Sciatic nerve (tissue), 2 donors: ENCODE measurements at places on chromosomes 5 and 9. TPM values are rescaled to one million over a fixed set of nuclear protein-coding genes. Genes with fewer than 3 reads are reported as not detected.

DNA sequence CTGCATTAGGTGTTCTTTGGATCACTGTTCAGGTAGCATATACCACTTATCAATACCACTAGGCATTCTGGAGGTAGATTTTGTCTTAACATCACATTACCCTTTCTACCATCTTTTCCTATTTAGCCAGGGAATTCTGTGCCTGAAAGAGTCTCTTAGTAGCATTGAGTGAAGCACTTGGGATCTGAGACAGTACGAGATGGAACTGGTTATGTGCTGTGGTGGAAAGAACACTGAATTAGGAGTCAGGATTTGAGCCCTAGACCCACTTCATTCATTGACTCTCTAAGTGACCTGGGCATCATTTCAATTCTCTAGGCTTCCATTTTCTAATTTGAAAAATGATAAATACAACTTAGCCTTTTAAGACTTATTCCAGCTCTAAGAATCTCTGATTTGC is 291.1 kb downstream of the DMAC1 start:
- DNase-seq, result no peak

GRCh38 chr5:59704936-59705335 is 188.6 kb downstream of the PDE4D start:
- no peak for DNase-seq

GRCh38 chr5:71910741-71911140 is 191.7 kb downstream of the CARTPT start:
- DNase-seq, result no peak

- DNase-seq, result no peak
Observed at GRCh38 chr5:55853818-55854217, 2.7 kb downstream of the IL31RA start.

GRCh38 chr5:109652096-109652495 is 37.6 kb upstream of the MAN2A1 start:
- no peak for DNase-seq

DNA sequence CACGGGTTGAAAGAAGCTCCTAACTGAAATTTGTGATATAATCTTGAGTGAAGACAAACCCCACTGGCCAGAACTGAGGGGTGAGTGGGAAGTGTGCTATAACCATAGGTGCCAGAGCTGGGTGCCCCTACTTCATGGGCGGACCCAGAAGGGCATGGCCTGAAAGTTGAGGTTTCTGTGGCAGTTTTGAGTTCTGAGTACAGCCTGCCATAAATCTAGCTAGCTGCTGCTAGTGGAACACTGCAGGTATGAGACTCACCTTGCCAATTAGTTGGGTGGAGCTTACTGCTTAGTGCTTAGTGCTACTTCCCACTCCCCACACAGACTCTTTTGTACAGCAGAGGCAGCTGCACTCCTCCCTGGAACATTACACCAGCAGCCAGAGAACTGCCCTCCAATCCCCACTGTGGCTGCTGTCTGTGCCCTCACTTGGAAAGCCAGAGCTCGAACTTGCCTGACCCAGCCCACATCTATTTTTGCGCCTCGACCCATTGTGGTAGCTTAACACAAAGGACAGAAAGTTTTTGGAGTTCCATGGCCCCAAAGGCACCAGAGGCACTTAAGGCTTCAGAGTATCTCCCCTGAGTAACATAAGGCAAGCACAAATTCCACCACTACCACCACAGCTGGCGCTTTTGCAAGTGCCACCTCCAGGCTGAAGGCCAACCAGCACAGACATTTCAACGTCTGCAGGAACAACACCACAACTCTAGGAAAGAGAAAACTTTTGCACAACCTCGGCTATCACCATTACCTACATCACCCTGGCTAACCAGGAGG is 27.1 kb upstream of the PTGER4 start:
- DNase-seq, result no peak

DNA sequence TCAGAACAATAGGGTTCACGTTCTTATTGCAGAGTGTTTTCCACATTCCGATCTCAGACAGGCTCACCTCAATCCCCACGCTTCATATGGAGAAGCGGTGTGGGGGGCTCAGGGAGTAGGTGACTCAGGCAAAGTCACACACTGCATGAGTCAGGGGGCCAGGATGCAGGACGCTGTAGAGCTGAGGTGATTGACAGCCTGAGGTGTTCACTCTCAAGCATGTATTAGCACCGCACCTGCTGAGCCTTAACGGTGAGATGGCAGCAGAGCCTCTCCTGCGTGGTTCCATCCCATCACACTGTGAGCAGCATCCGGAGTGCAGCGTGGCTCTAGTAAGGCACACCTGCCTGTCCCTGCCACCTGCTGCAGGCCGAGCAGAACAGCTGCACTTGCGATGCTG is 194.0 kb downstream of the IRX2 start:
- no peak for DNase-seq

DNA sequence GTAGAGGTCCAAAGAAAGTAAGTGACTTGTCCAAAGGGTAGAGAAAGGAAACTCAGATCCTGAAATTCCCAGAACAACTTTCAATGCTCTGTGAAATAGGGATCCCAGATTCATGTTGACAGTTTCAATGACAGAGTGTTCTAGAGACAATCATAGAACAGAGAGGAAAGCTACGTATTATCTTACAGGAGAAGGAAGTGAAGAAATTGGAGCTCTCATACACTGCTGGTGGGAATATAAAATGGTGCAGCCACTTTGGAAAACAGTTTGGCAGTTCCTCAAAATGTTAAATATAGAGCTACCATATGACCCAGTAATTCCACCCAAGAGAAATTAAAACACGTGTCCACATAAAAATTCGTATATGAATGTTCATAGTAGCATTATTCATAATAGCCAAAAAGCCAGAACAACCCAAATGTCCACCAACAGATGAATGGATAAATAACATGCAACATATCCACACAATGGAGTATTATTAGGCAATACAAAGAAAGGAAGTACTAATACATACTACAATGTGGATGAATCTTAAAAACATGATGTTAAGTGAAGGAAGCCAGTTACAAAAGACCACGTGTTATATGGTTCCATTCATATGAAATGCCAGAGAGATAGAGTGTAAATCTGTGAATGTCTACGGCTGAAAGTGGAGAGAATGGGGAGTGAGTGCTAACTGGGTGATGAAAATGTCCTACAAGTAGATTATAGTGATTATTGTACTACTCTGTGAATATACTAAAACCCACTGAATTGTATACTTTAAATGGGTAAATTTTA is 197.1 kb downstream of the NTRK2 start:
- DNase-seq, result no peak

DNA sequence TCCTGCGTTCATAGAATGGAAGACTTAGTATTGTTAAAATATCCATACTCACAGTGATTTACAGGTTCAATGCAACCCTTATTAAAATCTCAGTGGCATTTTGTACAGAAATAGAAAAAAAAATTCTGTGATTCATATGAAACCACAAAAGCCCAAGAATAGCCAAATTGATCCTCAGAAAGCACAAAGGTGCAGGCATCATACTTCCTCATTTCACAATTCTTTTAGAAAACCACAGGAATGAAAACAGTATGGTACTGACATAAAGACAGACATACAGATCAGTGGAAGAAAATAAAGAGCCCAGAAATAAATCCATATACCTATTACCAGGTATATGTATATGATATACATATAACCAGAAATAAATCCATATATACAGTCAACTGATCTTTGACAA is 86.8 kb upstream of the MEGF10 start:
- DNase-seq, result no peak

GRCh38 chr9:89714321-89714720 is 109.5 kb downstream of the GADD45G start:
- DNase-seq, result no peak

DNA sequence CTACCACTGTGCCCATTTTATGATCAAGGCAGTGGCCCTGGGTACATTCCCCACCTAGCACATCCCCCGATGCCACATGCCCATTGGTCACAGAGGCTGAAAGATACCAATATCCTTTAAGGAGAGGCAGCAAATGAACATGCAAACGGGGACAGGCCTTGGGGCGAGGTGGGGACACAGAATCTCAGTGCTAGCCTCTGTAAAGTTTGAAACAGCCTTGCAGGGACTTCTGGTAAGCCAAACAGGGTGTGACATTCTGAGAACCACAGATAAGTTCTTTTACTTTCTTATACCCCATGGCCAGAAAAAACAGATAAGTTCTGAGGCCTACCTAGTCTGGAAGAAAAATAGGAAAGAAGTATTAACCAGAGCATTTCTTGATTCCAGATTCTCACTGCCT is 60.5 kb downstream of the ACER2 start:
- DNase-seq, result no peak

Gene SMC5
- total RNA-seq, result 52.9 TPM

Gene PPIC
- total RNA-seq, result 25.1 TPM

Gene TAF11L10
- total RNA-seq, result not detected

Gene OTP
- not detected for total RNA-seq

Gene SMIM33
- not detected for total RNA-seq

Gene PCDHGA3
- total RNA-seq, result 6.7 TPM
